ENCODE measurements at places on chromosomes 12 and 14.

DNA sequence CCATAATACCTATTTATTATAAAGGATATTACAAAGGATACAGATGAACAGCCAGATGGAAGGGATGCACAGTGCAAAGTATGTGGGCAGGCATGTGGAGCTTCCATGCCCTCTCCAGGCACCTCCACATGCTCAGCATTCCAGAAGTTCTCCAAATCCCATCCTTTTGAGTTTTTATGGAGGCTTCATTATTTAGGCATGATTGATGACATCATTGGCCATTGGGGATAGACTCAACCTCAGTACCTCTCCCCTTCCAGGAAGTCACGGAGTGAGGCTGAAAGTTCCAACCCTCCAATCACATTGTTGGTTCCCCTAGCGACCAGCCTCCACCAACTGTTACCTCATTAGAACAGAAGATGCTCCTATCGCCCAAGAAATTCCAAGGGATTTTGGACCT, 156.4 kb downstream of the ATP23 start:
- no peak for DNase-seq

DNA sequence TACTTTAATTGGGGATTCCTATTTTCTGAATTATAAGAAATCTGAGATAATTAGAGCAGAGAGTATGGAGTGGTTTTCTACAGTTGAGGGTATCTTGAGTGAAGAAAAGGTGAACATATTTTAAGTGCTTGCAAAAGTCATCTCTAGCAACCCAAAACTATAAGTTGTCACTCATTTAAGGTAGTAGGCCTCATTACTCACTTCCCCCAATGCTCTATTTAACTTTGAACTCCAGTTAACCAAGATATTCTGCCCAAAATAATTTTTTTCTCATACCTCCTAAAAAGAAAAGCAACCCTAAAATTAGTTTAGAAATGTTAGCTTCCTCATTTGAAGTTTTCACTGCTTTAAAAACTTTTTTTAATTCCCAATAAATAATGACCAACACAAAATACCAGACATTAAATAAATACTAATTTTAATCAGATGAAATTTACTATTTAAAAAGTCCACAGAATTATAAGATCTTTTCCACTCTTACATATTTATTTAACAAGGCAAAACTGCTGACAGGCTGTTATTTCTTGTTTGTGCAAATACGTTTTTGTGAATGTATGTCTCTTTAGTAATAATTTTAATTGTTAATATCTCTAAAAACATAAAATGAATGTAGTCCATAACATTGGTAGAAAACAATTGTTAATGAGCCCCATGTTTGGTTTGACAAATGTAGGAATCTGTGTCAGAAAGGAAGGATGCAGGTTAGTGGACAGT, 47.8 kb downstream of the VRK1 start:
- no peak for DNase-seq

DNA sequence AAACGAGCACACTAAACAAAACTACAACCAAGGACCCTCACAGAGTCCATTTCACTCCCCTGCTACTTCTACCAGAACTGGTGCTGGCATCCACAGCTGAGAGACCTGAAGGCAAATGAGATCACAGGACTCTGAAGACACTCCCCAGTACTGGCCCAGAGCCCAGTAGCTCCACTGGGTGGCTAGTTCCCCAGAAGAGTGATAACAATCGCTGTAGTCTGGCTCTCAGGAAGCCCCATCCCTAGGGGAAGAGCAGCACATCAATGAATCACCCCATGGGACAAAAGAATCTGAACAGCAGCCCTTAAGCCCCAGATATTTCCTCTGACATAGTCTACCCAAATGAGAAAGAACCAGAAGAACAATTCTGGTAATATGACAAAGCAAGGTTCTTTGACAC, 190.7 kb upstream of the BMP4 start:
- no peak for DNase-seq

GRCh38 chr12:60152756-60153155, 556.9 kb downstream of the SLC16A7 start:
- no peak for DNase-seq

DNA sequence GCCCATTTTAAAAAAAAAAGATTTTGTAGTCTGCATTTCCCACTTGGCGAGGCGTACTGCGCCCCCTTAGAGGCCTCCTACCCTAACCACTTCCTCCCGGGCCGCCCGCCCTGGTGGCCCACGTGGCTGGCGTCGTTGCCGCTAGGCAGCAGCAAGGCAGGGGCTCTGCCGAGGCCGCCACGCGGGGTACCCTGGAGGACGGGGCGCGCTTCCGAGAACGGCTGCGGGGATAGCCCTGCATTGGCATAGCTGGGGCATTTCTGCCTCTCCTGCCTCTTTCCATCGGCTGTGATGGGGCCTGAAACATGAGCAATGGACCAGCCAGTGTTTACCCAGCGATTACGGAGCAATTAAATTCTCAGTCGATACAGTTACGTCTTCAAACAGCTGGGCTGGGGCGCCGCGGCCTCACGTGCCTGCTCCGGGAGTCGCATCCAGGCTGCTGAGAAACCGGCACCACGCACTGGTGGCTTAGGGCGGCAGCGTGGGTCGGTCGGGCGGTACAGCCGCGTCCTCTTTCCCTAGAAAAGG, 38.0 kb downstream of the IQSEC3 start:
- no peak for DNase-seq

GRCh38 chr12:128786741-128787391, 36.9 kb downstream of the SLC15A4 start:
- no peak for DNase-seq

GRCh38 chr12:11031307-11031706, at the start of gene TAS2R31:
TSS of gene TAS2R31 (minus strand) at chr12:11031407. CDS start at chr12:11031335, 72 bp downstream.
- no peak for DNase-seq

GRCh38 chr12:2879853-2880252, 2.8 kb downstream of the RHNO1 start:
- no peak for DNase-seq

- DNase-seq, result no peak
These were observed 851 bp downstream of the HSP90B1 start for GRCh38 chr12:103930787-103931735.

GRCh38 chr12:122799641-122800243, 25.4 kb downstream of the CCDC62 start:
- DNase-seq, result no peak

GRCh38 chr12:58443273-58443980, 476.9 kb downstream of the LRIG3 start:
- DNase-seq, result no peak

GRCh38 chr12:57454566-57455373, at the start of gene INHBE:
TSS of gene INHBE (plus strand) at chr12:57455307. CDS start at chr12:57455537, 230 bp downstream.
- no peak for DNase-seq

GRCh38 chr14:20341646-20342045, 1.8 kb upstream of the PARP2 start:
- no peak for DNase-seq

GRCh38 chr14:90560991-90561390, 164.2 kb downstream of the CALM1 start:
- no peak for DNase-seq

- no peak for DNase-seq
These were observed 3.1 kb downstream of the GPR33 start for GRCh38 chr14:31484754-31485153.

GRCh38 chr14:66495218-66496098, 9.3 kb downstream of the CCDC196 start:
- DNase-seq, result peak; percentile 2

GRCh38 chr12:56991319-56992246, 14.8 kb downstream of the ZBTB39 start:
- no peak for DNase-seq

DNA sequence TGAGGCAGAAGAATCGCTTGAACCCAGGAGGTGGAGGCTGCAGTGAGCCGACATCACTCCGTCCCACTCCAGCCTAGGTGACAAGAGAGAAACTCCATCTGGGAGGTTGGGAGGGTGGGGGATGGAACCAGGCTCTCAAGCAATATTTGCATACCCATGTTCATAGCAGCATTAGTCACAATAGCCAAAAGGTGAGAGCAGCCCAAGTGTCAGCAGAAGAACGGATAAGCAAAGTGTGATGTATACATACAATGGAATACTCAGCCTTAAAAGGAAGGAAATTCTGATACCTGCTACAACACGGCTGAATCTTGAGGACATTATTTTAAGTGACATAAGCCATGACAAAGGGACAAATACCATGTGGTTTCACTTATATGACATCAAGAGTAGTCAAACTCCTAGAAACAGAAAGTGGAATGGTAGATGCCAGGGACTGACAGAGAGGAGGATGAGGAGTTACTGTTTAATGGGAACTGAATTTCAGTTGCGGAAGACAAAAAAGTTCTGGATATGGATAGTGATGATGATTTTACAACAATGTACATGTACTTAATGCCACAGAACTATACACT, 11.6 kb downstream of the DAD1 start:
- no peak for DNase-seq

DNA sequence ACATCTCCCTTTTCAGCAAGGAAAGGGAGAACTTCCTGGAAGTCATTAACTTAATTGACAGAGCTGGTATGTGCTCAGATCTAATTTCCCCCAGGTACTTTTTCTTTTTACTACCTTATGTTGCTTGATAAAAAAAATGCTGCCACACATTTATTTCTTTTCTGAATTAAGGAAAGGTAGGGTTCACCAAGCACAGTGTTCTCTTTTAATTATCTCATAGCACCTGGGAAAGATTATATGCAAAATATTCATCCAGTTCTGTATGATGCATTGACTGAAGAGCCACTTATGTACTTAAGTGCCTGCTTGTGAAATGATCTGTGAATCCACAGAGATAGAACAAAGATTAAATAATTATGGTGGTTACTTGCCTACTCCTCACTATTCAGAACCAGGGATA, 25.1 kb downstream of the KCNC2 start:
- no peak for DNase-seq

- DNase-seq, result no peak
These were observed 27.3 kb downstream of the TSHR start for GRCh38 chr14:80982711-80983110.

Measured in GM12891 (cell line).